ENCODE measurements at places on chromosomes 16 and 17.

DNA sequence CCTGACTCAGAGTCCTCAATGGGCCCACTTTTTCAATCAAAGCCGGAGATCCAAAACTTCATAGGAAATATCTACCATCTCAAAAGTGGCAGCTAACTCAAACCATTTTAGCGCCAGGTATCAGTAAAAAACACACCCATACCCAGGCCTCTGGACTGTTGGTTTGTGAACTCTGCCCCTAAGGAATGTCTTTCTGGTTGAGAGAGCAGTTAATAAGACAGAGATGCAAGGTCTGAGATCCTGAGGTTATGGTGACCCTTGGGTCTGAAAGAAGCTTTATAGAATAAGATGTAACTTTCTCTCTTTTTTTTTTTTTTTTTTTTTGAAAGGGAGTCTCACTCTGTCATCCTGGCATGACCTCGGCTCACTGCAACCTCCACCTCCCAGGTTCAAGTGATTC, 350.5 kb downstream of the SOX9 start:
- no peak for DNase-seq

- DNase-seq, result no peak
Measured at GRCh38 chr17:78278139-78278741, 46.8 kb downstream of the TMEM235 start.

GRCh38 chr16:87201052-87201451, 116.1 kb downstream of the C16orf95 start:
- DNase-seq, result no peak

DNA sequence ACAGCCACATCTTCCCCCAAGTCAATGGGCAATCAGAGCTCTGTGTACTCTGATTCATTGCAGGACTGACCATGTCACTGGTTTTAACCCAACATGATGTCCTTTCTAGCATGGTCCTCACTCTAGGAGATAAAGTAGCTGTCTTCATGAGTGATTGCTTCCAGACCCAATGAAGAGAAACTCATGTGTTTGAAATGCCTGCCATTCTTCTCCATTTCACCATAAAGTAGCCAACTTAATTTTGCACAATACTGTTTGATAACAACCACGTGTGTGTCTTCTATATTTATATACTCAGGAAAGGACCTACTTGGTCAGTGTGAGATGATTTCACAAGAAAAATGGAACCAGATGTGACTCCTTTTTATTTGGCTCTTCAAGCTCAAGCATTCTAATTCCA, 172.5 kb downstream of the AXIN2 start:
- DNase-seq, result no peak

- no peak for DNase-seq
Measured at GRCh38 chr17:44205962-44206824, 6.5 kb upstream of the ATXN7L3 start.

- DNase-seq, result no peak
Measured at GRCh38 chr16:9428355-9429005, 337.0 kb downstream of the HAPSTR1 start.

DNA sequence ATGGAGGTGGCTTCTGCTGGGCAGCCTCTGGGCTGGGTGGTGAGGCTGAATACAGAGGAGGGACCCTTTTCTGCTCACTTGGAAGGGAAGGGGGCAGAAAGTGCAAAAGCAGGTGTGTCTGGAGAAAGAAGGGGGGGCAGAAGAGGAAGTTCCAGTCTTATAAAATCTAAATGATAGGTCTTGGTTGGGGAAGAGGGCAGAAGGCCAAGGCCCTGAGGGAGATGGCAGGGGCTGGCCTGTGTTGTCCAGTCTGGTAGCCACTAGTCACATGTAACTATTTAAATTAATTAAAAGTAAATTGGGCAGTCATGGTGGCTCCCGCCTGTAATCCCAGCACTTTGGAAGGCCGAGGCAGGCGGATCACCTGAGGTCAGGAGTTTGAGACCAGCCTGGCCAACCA, 2.5 kb upstream of the CAMKK1 start:
- DNase-seq, result no peak

- DNase-seq, result no peak
Measured at GRCh38 chr17:74037320-74037719, 166.2 kb upstream of the RPL38 start.

GRCh38 chr17:48961516-48962233, 6.7 kb downstream of the GIP start:
- DNase-seq, result no peak

DNA sequence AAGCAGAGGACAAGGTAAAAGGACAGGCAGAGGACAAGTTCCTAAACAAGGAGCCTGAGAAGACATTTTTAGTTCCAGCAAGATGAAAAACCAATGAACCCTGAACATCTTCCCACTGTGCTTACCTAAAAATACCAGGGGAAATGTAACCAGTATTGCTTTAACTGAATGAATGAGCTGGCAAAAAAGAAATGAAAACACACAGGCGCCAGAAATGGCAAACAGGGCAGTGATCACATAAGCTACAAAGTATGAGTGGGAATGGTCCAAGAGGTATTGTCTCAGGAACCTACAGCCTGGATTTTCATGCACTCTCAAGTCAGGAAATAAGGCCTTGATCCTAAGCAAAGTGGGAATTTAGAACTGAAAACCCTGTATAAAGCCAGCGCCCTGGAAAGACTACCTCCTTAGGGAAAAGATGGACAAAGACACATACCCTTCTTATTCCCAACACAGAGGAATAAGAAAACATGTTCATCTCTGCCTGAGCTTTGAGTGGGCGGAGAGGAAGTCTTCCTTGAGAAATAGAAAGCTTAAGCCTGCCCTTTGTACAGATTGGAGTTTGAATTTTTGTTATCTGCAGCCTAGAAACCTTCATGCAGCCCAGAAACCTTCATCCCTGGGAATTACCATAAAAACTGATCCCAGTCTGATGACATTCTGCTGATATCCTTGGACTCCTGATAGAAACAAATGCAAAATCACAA, 2.1 kb downstream of the CMTM2 start:
- no peak for DNase-seq

DNA sequence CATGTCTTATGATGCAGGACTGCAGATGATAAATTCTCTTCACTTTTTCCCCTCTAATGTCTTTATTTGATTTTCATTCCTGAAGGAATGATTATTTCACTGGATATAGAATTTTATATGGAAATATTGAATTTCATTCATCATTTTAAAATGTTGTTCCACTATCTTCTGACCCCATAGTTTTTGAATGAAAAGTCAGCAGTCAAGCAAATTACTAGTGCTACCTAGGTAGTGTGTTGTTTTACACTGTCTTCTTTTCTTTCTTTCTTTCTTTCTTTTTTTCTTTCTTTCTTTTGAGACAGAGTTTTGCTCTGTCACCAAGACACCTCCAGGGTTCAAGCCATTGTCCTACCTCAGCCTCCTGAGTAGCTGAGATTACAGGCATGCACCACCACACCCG, 76.9 kb downstream of the WSB1 start:
- no peak for DNase-seq

- no peak for DNase-seq
Measured at GRCh38 chr16:66353055-66353454, 13.4 kb upstream of the CDH5 start.

- DNase-seq, result no peak
Measured at GRCh38 chr16:56362706-56363105, 62.6 kb downstream of the AMFR start.

GRCh38 chr17:76752006-76752405, 14.1 kb downstream of the MFSD11 start:
- no peak for DNase-seq

GRCh38 chr16:58882292-58882691, 148.2 kb upstream of the GOT2 start:
- no peak for DNase-seq

GRCh38 chr17:38440614-38441397, 12.5 kb downstream of the ARHGAP23 start:
- no peak for DNase-seq

GRCh38 chr17:78826836-78827509, 13.6 kb downstream of the USP36 start:
- no peak for DNase-seq

DNA sequence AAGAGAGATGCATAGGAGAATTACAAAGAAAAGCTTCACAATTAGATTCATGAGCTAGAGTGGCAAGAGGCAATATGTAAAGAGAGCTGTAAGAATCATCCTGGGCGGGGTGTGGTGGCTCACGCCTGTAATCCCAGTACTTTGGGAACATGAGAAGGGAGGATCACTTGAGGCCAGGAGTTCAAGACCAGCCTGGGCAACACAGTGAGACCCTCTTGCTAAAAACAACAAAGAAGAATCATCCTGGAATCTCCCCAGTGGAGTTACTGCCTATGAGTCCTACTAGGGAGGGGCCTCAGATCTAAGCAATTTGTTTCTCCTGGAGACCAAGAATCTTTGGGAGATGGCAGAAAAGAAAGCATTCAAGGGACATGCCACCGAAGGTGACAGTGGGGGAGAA, 119.1 kb downstream of the HIC1 start:
- DNase-seq, result no peak

DNA sequence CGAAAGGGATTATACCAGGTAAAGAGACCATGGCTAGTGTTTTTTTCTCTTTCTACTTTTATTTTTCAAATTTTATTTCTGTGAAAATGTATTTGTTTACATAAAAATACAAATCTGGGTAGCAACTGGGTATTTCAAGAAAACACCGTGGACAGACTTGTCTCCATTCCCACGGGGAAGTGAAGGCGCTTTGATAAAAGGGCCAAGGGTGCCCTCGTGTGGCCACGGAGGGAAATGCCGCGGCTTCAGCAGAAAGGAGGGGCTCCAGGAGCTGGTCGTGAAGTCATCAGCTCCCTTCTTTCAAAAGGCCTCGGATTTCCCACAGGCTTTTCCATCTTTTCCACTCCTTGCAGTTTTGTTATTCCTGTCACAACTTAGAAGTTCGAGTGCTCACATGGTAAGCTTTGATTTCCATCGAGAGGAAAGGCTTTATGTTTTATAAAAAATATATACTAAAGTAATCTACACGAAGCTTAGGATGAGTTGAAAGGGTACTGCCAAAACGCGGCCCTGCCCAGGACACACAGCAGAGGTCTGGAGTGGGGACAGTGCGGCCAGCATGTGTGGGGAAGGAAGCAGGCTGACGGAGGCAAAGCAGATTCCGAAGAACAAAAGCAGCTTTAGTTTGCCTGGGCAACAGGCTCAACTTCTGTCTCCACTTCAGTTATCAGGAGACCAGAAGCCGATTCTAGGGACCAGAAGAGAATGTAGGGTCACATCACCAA, 15.3 kb upstream of the MNT start:
- DNase-seq, result no peak

DNA sequence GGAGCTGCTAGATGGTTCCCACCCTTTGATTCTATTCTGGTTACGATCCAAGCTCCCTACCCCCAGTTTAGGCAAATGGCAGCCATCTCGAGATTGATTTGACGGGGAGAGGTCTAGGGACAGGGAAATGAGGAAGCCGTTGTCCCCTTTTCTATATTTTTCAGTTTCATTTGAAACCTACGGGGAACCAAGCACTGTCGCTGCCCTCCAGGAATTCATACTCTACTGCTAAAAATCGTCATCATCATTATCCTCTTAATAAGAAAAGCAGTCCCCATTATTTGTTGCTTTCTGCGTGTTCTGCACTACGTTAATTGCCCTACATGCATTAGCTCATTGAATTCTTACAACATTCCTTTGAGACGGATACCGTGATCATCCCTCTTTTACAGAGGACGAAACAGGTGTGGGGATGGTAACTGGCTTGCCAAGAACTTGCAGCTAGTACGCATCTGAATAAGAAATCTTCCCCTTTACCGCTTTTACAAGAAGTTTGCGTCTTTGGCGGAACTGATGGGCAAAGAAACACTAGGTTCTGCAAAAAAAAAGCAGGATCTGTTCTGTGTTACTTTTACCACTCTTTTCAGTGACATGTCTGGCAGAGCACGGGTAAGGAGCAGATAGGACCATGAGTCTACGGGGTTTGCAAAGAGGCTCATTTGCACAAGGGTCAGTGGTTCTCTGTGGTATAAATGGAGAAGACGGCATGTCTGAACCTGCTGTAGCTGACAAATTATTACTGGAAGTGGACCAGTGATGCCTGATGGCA, 1.1 kb downstream of the CCP110 start:
- no peak for DNase-seq

DNA sequence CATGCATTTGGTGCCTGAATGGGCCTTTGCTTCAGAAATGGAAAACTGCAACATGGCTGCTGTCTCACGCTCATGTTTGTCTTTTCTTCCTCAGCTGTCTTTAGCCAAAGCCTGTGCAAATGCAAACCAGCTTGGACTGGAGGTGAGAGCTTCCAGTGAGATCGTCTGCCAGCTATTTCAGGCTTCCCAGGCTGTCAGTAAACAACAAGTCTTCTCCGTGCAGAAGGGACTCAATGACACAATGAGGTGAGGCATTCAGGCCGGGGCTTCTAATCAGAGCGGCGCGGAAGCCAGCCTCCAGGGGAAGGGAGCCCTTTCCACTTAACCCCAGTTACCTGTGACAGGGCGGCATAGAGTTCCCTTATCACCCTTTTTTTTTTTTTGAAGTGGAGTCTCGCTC, 14.3 kb downstream of the CCNF start:
- DNase-seq, result no peak

- no peak for DNase-seq
Measured at GRCh38 chr17:40794466-40794865, 5.3 kb downstream of the KRT28 start.

GRCh38 chr17:74431568-74432423, at the start of gene GPRC5C:
GPRC5C (plus strand) TSS chr17:74432088; CDS start chr17:74439777, 7,689 bp downstream.
- DNase-seq, result no peak

DNA sequence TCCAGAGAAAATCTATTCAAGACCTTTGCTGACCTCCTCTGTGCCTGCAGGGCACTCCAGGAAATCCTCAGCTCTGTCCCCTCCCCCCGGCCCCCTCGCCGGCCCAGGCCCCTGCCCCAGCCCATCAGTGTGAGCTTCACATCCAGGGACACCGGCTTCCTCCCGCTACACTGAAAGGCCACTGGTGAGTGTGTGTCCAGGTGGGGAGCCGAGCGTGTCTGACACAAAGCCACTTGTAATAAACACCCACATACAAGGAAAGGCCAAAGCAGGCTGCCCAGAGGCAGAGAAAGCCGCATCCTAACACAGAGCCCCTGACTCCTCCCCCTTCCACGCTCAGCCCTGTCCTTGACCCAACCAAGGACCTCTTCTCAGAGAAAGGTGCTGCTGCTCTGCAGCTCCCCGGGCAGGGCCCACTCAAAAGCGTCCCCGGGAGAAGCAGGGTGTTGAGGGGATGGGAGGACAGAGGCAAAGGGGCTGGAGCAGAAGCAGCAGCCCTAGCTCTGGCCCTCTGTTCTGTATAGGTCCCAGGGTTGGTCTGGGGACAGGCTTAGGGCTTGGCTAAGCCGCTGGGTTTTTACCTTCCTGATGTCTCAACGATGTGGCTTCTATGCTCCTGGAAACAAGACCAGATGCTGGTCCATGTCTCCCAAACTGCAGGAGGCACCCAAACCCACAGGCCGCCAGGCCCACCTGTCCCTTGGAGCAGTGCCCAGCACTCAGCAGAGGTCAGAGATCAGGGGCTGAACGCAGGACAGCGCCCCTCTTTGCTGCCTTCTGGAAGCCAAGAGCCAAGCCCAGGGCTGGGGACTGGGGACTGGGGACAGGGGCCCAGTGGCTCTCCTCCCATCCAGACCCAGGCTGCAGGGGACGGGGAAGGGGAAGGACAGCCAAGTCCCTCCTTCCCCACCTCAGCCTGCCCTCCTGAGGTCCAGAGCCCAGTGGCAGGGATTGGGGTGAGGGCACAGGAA, 15.3 kb downstream of the MNT start:
- DNase-seq, result no peak
